ENCODE measurements at places on chromosomes 5 and 9.

DNA sequence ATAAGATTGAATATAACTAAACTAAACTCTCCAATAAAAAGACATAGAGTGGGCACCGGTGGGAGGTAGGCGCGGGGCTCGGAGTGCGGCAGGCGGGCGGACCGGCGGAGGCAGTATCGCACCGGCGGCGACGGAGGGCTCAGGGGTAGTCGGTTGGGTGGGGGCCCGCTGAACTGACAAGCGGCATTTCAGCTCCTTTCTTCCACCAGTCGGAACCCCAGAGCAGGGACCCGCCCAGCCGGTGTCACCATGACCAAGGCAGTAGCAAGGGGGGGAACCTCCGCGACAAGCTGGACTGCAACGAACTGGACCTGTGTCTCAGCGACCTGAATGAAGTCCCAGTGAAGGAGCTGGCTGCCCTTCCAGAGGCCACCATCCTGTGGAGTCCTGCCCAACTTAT, 156.7 kb downstream of the HINT1 start:
- DNase-seq: no peak

GRCh38 chr9:32264170-32264864, 120.1 kb upstream of the ACO1 start:
- DNase-seq: no peak

- DNase-seq: peak; percentile 14
These were observed 68.5 kb downstream of the SLC28A3 start for GRCh38 chr9:84271921-84272556.

GRCh38 chr9:115411516-115411915, 293.6 kb upstream of the TNC start:
- DNase-seq: no peak

GRCh38 chr5:151670083-151670686, 16.5 kb downstream of the SPARC start:
- DNase-seq: no peak

GRCh38 chr9:112408819-112409218, 28.9 kb downstream of the HSDL2 start:
- DNase-seq: no peak

DNA sequence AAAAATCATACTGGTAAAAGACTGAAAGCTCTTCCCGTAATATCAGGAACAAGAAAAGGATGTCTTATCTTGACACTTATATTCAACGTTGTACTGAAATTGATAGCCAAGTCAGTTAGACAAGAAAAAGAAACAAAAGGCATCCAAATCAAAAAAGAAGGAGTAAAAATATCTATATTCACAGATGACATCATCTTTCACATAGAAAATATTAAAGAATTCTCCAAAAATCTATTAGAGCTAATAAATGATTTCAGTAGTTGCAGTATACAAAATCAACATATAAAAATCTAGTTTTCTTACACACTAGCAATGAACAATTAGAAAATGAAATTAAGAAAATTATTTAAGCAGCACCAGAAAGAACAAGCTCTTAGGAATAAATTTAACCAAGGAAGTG, 24.3 kb downstream of the SPDL1 start:
- no peak for DNase-seq

DNA sequence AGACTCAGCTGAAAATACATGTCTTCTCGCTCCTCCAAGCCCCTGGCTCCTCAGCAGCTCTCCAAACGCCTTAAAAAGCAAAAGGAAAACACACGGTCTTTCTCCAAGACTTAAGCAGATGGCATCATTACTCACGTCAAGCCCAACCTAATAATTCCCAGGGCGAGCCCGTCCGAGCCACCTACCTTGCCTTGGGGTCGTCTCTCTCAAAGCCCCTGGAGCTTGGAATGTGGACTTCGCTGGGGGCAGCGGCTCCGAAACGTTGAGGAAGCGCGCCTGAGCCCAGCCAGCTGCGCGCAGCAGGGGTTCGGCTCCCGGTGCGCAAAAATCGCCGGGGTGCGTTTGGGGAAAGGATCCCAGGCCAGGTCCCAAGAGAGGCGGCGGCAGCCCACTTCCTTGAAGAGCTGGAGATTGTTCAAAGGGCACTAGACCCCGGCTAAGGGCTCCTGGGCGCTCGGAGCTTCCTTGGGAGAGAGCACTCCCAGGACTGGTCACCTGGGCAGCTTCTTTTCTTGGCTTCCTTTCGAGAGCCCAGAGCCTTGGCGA, 395 bp downstream of the DRD1 start:
- no peak for DNase-seq

DNA sequence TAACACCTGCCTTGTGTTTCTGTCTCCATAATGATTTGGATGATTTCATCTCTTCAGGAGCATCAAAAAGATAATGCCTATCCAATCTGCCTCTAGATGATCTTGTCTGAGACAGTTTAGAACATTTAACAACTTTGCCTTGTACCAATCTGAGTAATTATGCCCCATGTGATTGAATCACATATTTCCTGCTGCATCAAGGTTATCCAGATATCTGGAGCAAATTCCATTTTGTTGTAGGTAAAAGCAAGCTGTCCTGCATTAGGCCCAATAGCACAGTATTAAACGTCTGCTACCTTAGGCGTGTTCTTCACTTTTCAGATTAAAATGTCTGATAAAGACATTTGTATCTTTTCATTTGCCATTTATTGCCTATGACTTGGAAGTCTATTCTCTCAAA, 54.1 kb upstream of the MARCHF11 start:
- no peak for DNase-seq

DNA sequence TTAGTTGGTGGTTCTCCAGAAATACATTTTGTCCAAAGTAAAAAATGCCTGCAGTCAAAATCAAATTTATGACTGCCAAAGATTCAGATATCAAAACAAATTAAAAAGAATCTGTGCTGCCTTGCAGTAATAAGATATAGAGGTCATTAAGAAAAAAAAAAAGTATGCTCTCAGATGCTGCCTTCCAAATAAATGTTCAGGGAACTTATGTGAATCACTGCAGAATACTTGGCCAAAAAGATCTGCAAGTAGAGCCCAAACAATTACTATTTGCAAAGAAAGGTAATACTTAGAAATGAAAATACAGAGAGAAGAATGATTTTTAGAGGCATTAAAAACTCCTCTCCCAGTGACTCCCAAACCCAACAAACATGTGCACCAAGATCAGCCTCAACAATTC, 52.4 kb downstream of the MRPS27 start:
- no peak for DNase-seq

- no peak for DNase-seq
These were observed 75.6 kb downstream of the PRRT1B start for GRCh38 chr9:131620764-131621520.

- no peak for DNase-seq
These were observed 24.1 kb upstream of the GABBR2 start for GRCh38 chr9:98732801-98733200.

DNA sequence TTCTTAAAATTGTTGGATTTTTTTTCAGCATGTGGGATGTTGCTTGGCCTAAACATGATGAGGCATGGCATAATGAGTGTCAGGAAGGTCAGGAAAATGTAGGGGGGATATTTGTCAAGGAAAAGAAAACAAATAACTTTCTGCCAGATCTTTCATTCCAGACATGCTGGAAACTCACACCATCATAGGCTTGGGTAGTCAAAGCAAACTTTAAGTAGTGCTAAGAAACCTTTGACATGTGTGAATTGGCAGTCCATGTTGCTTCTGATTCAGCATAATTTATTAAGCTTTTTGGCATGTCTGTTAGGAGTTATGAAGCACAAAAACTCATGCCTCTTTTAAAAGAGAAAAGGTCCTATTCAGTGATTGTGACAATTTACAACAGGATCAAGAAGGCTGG, 61.3 kb upstream of the MTAP start:
- no peak for DNase-seq

DNA sequence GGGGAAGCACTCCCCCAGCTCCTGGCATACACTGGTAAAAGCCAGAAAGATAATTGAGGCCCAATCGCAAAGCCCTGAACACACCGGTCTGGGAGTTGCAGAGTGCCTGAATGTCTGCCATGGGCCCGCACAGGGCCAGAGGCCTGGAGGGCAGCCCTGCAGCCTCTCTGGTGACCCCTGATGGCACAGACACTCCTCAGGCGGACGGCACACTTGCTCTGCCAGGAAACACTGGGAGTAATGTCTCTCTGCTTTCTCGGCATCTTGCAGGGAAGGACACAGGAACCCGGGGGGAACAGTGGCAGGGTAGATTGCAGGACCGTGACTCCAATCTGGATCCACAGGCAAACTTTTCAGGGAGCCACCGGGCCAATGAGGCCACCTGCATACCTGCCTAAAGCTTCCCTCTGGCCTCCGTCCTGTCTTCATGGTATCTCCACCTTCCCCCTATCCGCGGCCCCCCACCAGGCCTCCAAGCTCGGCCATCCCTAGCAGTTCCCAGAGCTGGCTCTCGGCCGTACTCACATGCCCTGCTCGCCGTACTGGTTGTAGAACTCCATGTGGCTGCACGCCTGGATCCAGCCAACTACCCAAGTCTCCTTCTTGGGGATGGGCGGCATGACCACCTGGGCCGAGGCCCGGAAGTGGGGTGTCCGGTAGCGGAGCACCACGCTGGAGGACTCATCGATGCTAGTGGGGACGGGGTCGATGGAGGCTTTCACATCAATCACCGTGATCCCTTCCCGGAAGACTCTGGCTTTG, 797 bp downstream of the FAM78A start:
- no peak for DNase-seq

DNA sequence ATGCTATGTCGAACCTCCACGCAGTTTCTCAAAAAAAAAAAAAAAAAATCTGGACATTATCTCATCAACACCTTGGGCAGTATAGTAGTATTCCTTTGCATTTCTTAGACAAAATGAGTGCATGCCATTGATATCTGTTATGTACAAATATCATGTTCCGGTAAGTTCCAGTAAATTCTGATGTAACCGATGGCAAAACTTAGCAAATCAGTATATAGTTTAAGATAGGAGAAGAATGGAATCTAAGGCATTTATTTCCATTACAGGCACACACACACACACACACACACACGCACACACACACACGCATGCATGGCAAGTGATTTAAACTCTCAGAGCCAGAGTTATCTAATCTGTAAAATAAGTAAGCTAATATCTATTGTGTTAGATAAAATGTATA, 356.5 kb upstream of the TUSC1 start:
- no peak for DNase-seq

DNA sequence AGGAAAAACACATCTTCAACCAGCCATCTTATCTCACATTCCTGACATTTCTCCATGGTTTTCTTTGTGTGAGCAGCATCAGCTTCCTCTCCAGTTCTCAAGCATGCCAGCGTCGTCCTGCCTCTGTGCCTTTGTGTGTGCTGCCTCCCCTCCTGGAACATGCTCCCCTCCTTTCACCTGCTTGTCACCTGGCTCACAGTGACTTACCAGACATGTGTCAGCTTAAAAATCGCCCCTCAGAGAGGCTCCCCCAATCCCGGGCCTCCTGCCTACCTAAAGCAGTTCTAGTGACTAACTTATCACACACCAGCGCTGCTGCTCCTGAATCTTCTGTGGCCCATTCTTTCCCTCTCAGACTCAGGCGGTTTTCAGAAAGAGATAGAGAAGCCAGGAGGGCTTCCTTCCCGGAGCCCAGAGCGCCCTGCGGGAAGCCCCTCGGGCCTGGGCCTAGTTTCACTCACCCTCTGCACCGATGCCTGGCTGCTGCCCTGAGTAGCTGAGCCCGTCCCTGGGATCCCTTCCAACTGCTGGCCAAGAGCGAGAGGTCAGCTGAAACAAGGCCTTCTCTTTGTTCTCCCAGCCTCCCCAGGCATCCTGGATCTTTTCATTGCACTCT, 51.1 kb upstream of the MVB12B start:
- DNase-seq: peak; percentile 87

DNA sequence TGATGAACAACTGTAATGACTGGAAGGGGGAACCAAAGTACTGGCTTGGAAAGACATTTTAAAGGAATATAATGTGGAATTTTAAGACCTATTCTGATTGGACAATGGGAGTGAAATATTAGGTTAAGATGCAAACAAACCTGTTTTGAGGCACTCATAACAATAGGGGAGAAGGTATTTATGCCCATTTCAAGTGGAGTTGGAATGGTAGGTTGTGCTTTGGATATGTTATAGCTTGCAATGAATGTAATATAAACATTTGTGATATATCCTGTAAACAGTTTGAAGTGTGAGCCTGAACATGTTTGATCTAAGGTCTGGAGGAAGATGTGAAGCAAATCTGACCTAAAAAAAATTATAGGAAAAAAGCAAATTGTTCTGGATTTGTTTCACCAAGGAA, 129.6 kb upstream of the GRHPR start:
- no peak for DNase-seq

DNA sequence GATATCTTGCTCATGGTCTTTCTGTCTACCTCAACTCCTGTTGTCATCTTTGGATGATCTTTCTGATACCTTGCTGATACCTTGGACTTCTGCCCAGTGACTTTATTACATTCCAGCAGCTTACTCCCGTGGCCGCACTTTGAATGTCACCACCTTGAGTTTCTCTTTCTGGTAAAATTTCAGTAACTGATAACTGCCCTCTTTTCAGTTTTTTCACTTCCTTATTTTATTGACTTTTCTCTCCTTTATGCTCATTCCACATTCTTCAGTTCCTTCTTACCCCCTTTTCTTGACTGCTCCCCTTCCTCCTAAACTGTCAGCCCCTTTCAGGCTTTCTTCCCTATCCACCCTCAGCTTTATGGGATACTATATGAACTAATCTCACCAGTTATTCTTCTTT, 7.0 kb upstream of the FBXO4 start:
- no peak for DNase-seq

DNA sequence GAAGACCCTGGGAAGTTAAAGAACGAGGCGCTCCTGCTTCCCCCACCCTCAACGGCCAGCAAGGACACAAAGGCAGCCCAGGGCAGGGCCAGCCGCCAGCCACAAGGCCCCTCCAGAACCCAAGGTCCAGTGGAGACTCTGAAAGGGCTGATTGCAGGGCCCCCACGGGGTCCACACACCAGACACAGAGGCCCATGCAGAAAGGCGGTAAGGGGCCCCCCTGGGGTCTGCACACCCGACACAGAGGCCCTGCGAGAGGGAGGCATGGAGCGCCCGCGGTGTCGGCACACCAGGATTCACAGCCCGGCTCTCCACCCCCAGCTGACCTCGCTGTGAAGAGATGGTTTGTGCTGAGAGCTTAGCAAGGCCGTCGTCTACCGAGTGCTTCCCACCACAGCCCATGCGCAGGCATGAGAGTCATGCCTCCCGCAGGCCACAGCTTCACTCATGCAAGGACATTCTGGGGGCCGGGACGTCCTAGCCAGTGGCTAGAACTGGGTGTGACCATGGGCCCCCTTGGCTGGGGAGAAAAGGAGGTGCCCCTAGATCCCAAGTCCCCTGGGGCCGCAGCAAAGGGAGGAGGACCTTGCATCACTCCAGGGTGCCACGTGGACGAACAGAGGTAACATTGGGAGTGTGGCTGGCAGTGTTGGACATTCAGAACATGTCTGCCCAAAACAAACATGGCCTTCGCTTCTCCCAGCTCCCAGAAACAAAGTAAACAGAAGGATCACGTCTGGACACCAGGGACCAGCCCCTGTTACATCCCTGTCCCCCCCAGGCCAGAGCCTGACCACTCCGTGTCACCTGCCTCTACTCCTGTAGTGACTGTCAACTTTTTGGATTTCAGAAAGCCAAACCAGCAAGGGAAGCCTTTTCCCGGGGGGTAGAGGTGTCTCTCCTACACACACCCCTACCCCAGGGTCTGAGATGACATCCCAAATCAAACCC, 9.8 kb downstream of the BRD3 start:
- no peak for DNase-seq

- no peak for DNase-seq
These were observed 72.5 kb upstream of the PTGER4 start for GRCh38 chr5:40607202-40607601.

Data from hypothalamus (tissue), 51 donors.